ENCODE measurements at places on chromosomes 6 and 20. TPM values are rescaled to one million over a fixed set of nuclear protein-coding genes. Genes with fewer than 3 reads are reported as not detected.

- peak; percentile 58 for DNase-seq
Measured at GRCh38 chr20:3235666-3236324, 3.2 kb downstream of the SLC4A11 start.

DNA sequence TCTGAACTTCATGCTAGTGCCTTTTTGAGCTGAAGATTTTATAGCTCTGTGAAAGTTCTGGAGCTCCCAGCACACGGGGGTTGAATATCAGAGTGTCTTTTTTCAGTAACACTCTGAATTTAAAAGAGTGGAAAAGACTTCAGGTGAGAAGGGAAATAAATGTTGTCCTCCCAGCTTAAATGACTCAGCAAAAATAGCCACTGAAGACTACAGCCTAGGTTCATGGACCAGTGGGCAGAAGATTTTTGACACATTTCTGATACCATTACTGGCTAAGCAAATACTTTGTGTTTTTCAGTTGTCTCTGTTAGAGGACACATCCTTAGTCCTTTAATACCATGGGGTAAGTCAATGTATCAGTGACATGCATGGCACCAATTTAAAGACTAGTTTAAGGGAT is 338.5 kb upstream of the SPTLC3 start:
- DNase-seq: no peak

The HMGCLL1 gene
- total RNA-seq: not detected

- DNase-seq: no peak
Measured at GRCh38 chr20:8512003-8512402, 379.9 kb downstream of the PLCB1 start.

DNA sequence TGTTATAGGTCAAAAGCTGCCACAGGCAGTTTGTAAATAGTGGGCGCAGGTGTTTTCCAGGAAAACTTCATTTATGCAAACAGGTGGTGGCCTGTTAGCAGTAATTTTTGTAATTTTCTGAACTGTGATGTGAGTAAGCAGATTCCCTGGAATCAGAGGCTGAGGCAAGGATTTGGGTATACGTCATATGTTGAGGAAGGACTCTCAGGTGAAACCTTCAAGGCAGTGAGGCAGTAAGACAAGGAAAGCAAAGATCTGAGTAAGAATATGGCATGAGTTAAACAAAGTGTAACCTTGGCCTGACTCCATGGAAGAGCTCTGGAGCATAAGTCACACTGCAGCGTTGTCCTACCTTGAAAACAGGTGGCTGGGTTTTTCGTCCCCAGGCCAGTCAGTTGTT is 291.1 kb upstream of the BTBD3 start:
- no peak for DNase-seq

GRCh38 chr20:5797843-5798462 is 47.8 kb downstream of the SHLD1 start:
- no peak for DNase-seq

DNA sequence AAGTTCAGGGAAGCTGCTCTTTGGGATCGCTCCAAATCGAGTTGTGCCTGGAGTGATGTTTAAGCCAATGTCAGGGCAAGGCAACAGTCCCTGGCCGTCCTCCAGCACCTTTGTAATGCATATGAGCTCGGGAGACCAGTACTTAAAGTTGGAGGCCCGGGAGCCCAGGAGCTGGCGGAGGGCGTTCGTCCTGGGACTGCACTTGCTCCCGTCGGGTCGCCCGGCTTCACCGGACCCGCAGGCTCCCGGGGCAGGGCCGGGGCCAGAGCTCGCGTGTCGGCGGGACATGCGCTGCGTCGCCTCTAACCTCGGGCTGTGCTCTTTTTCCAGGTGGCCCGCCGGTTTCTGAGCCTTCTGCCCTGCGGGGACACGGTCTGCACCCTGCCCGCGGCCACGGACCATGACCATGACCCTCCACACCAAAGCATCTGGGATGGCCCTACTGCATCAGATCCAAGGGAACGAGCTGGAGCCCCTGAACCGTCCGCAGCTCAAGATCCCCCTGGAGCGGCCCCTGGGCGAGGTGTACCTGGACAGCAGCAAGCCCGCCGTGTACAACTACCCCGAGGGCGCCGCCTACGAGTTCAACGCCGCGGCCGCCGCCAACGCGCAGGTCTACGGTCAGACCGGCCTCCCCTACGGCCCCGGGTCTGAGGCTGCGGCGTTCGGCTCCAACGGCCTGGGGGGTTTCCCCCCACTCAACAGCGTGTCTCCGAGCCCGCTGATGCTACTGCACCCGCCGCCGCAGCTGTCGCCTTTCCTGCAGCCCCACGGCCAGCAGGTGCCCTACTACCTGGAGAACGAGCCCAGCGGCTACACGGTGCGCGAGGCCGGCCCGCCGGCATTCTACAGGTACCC is at the start of gene ESR1:
TSS of gene ESR1 (plus strand) at position 170 of the 858 bp plus-strand sequence. CDS start at position 401, 231 bp downstream.
- DNase-seq: peak; percentile 49

DNA sequence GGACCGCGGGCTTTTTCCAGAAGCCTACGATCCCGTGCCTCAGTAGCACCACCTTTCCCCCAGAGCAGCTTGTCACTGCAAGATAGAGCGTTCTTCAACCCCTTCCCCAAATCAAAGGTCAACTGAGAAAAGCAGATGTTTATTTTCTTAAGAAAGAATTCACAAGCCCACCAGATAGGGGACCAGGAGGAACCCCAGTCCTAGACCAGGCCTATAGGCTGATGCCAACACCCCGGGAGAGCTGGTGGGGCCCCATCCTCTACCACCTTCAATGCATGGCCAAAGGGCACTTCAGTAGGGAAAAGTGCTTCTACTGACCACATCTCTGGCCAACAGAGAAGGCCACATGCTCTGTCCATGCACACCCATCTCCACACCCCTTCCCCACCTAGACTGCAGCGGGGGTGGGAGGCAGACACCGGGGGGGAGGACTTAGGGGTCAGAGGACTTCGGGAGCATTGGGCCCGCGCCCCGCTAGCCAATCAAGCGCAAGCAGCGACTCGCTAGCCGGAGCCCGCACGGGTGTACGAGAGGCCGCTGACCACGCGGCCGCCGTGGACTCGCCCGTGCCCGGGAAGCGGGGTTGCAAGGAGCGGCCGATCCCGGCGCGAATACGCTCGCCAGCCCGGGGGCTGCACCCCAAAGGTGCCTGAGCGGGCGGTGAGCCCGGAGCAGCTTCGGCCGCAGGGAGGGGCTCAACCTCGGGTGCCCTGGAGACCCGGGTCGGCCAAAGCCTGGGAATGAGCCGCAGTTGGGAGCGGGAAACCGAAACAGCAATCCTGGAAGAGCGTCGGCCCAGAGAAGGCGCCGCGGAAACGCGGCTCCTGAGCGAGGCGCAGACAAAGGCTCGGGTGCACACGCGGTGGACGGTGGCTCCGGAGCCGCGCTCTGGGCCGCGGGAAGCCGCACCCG is 2.8 kb downstream of the PDE10A start:
- peak; percentile 32 for DNase-seq

- no peak for DNase-seq
Measured at GRCh38 chr6:3811191-3811590, 38.0 kb upstream of the FAM50B start.

Data from GM23248 (cell line).